ENCODE measurements at places on chromosomes 6 and 20. TPM values are rescaled to one million over a fixed set of nuclear protein-coding genes. Genes with fewer than 3 reads are reported as not detected.

- H3K4me3 ChIP-seq, result no peak overlapping the region
- peaks cover 4% of the 10 kb centered on the region for H3K36me3 ChIP-seq
- DNase-seq, result no peak
- H3K27ac ChIP-seq, result no peak overlapping the region
- H3K27me3 ChIP-seq, result no peaks in the 10 kb centered on the region
- H3K4me1 ChIP-seq, result no peaks in the 10 kb centered on the region
Measured at GRCh38 chr20:64011366-64011779, 24.6 kb upstream of the C20orf204 start.

DNA sequence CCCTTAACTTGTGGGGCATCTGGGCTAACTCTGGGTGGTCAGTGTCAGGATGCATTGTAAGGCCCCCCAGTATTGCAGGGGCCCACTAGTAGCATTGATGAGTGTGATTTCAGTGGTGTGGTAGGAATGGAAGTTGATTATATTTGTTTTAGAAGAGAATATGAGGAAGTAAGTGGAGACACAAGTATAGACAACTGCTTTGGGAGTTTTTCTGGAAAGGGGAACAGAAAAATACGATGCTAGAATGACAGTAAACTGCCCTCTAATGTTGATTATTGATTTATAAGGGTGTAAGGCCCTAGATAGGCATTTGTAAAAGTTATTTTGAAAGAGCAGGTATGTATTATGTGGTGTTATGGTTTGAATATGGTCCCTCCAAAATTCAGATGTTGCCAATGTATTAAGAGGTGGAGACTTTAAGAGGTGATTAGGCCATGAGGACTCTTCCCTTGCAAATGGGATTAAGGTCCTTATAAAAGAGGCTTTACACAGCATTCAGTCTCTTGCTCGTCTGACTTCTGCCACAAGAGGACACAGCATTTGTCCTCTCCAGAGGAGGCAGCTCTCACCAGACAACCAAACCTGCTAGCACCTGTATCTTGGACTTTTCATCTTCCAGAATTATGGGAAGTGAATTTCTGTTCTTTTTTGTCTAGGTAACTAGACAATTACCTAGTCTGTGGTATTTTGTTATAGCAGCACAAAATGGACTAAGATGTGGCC is 135.9 kb upstream of the DTNBP1 start:
- no peak overlapping the region for H3K4me3 ChIP-seq
- DNase-seq, result no peak
- H3K27ac ChIP-seq, result no peak overlapping the region
- no peaks in the 10 kb centered on the region for H3K36me3 ChIP-seq
- no peaks in the 10 kb centered on the region for H3K4me1 ChIP-seq

DNA sequence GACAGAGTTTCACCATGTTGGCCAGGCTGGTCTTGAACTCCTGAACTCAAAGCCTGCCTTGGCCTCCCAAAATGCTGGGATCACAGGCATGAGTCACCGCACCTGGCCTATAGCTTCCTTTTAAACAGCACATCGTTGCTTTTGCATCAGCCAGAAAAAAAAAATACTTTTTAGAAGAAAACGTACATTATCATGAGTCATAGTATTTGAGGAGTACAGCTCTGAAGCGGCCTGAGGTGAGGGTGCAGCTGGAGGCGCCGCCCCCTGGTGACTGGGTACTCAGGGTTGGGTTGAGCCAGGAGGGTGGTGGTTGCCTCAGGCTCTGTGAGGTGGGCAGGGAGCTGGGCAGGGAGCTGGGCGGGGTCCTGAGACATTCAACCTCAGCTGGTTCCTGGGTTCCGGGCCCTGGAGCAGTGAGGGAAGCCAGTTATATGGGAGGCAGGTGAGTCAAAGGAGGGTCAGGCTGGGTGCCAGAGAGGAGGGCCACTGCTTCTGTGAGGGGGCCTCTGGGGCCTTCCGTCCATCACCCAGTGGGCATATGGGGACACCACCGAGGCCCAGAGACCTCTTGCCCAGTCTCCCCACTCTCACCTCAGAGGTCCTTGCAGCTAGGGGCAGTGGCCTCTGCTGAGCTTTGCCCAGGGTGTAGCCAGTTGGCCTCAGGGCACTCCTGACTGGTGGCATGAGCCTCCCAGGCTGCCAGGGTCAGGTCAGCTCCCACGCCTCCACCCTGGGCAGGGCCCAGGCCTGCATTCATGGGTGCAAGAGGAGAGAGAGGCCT is 11.7 kb upstream of the ID1 start:
- H3K27me3 ChIP-seq, result no peaks in the 10 kb centered on the region
- H3K27ac ChIP-seq, result peak overlapping the region; percentile 75
- peak; percentile 54 for DNase-seq
- H3K4me1 ChIP-seq, result no peaks in the 10 kb centered on the region
- no peaks in the 10 kb centered on the region for H3K36me3 ChIP-seq
- no peak overlapping the region for H3K4me3 ChIP-seq

DNA sequence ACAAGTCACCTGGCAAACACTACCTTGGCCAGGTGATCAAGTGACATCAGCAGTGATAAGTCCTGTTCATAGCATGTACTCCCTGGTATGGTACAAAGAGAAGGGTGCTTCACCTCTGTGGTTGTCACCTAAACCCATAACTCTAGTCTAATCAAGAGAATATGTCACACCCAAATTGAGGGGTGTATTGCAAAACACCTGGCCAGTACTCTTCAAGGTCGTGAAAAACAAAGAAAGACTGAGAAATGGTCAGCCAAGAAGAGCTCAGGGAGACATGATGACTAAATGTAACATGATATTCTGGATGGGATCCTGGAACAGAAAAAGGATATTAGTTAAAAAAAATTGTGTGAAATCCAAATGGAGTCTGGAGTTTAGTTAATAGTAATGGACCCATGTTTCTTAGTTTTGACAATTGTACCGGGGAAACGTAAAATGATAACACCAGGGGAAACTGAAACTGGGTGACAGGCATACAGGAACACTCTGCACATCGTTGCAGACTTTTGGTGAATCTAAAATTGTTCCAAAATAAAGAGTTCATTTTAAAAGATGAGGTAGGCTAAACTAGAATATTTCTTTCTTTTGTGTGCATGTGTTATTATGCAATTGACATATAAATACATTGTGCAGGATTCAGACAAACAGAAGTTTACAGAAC is 262.0 kb downstream of the CDC5L start:
- H3K27me3 ChIP-seq, result no peaks in the 10 kb centered on the region
- DNase-seq, result no peak
- H3K27ac ChIP-seq, result no peak overlapping the region
- no peaks in the 10 kb centered on the region for H3K36me3 ChIP-seq

- no peak for DNase-seq
- H3K27me3 ChIP-seq, result no peaks in the 10 kb centered on the region
- H3K4me1 ChIP-seq, result peaks cover 21% of the 10 kb centered on the region
- peak overlapping the region; percentile 66 for H3K27ac ChIP-seq
- no peaks in the 10 kb centered on the region for H3K36me3 ChIP-seq
Measured at GRCh38 chr20:25033924-25034300, 24.0 kb downstream of the ACSS1 start.

GRCh38 chr6:106799031-106799894 is 169.9 kb downstream of the QRSL1 start:
- no peak overlapping the region for H3K4me3 ChIP-seq
- peak; percentile 54 for DNase-seq
- no peaks in the 10 kb centered on the region for H3K4me1 ChIP-seq
- peak overlapping the region; percentile 81 for H3K27ac ChIP-seq

- no peak overlapping the region for H3K27ac ChIP-seq
- no peaks in the 10 kb centered on the region for H3K27me3 ChIP-seq
- no peaks in the 10 kb centered on the region for H3K36me3 ChIP-seq
- H3K4me3 ChIP-seq, result no peak overlapping the region
- DNase-seq, result no peak
Measured at GRCh38 chr6:42958125-42958524, 2.4 kb upstream of the GNMT start.

DNA sequence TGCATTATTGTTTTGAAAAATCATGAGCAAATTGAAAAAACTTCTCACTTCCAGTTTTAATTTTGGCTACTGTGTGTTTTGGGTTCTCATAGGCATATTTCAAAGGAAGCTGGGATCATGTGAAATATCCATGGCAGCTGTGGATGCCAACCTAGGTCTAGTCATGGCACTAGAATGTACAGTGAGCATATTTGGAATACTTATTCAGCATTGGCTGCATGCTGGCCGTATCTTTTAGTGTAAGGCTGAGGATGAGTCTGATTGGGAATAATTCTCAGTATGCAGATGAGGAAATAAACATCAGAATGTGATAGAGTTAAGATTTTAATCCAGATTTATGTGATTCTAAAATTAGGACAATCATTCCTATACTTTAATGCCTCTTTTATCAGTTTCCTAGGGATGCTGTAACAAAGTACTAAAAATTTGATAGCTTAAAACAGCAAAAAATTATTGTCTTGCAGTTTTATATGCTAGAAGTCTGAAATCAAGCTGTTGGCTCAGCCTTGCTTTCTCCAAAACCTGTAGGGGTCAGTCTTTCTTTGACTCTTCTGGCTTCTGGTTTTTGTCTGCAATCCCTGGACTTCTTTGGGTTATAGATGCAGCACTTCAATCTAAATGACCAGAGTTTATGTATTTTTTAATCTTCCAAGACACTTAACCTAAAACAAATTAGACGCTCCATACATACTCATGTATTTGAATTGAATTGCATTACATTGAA is 37.7 kb upstream of the DEFB112 start:
- no peaks in the 10 kb centered on the region for H3K4me1 ChIP-seq
- H3K27ac ChIP-seq, result no peak overlapping the region
- no peak overlapping the region for H3K4me3 ChIP-seq
- no peaks in the 10 kb centered on the region for H3K27me3 ChIP-seq

- H3K27ac ChIP-seq, result no peak overlapping the region
- no peaks in the 10 kb centered on the region for H3K36me3 ChIP-seq
- H3K4me1 ChIP-seq, result no peaks in the 10 kb centered on the region
- H3K4me3 ChIP-seq, result no peak overlapping the region
Measured at GRCh38 chr6:79188885-79189480, 45.5 kb downstream of the HMGN3 start.

- no peak within 1 kb of the TSS for H3K4me3 ChIP-seq
- H3K27ac ChIP-seq, result no peak within 1 kb of the TSS
- H3K27me3 ChIP-seq, result no peaks in the 10 kb centered on the region
- H3K4me1 ChIP-seq, result no peaks in the 10 kb centered on the region
- no peak for DNase-seq
- H3K36me3 ChIP-seq, result no peaks in the 10 kb centered on the region
Measured at GRCh38 chr6:130222775-130223174, at the start of gene SAMD3. TSS of gene SAMD3 (minus strand) at chr6:130222951. CDS start at chr6:130215273, 7,678 bp downstream.

DNA sequence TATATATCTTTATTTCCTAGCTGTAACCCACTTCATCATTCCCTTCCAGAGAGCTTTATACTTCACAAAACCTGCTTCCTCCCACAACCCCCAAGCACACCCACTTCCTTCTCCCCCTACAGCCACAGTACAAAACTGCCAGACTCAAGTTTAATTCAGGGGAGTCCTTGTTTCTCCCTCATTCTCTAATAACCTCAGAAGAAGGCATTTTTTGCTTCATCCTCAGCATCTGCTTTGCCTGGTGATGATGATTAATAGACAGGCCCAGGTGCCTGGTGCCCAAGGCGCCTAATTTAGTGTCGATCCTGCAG is 414.3 kb downstream of the KIF16B start:
- H3K27me3 ChIP-seq, result no peaks in the 10 kb centered on the region
- no peak overlapping the region for H3K27ac ChIP-seq
- no peak overlapping the region for H3K4me3 ChIP-seq
- H3K4me1 ChIP-seq, result no peaks in the 10 kb centered on the region
- H3K36me3 ChIP-seq, result no peaks in the 10 kb centered on the region
- DNase-seq, result no peak

DNA sequence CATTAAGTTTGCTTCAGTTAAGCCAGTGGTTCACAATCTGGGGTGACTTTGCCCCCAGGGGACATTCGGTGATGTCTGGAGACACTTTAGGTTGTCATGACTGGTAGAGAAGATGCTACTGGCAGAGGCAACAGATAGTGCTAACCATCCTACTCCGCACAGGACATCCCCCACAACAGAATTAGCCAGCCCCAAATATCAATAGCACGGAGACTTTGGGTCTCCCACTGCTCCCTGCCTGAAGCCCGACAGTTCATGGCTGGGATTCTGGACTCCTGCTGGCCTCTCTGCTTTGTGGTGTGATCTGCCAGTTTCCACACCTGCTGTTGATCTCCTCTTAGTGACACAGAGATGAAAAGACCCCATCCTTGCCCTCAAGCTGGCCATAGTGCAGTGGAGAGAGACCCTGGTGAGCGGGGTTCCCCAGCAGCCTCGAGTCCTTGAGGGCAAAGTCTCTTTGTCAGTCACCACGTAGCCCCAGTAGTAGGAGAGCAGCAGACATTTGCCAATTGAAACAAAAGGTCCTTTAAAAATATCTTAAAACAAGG is 24.7 kb upstream of the TTPAL start:
- no peaks in the 10 kb centered on the region for H3K36me3 ChIP-seq
- H3K27me3 ChIP-seq, result no peaks in the 10 kb centered on the region
- H3K4me3 ChIP-seq, result no peak overlapping the region
- H3K27ac ChIP-seq, result no peak overlapping the region
- H3K4me1 ChIP-seq, result no peaks in the 10 kb centered on the region
- DNase-seq, result no peak

DNA sequence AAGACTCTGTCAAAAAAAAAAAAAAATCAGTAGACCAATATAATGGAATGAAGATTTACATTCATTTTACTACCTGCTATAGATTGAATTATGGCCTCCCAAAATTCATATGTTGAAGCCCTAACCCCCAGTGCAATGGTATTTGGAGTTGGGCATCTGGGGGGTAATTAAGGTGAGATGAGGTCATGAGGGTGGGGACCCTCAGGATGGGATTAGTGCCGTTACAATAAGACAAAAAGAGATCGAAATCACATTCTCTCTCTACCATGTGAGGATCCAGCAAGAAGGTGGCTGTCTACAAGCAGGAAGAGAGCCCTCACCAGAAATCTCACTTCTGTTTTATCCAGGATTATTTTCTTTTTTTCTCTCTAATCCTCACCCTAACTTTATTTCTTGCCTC is 100.6 kb upstream of the LOC128125822 start:
- H3K4me1 ChIP-seq, result no peaks in the 10 kb centered on the region
- no peaks in the 10 kb centered on the region for H3K27me3 ChIP-seq

- no peak for DNase-seq
- H3K27me3 ChIP-seq, result no peaks in the 10 kb centered on the region
- no peaks in the 10 kb centered on the region for H3K36me3 ChIP-seq
- H3K4me1 ChIP-seq, result no peaks in the 10 kb centered on the region
- no peak overlapping the region for H3K27ac ChIP-seq
- H3K4me3 ChIP-seq, result no peak overlapping the region
Measured at GRCh38 chr6:140744659-140745320, 1370.3 kb upstream of the CITED2 start.

The FGD2 gene
- 11.5 TPM for total RNA-seq

The MEI4 gene
- not detected for total RNA-seq

The SLC29A1 gene
- total RNA-seq, result 140 TPM

The VARS1 gene
- total RNA-seq, result 26.2 TPM

The ZNF334 gene
- 18.7 TPM for total RNA-seq

The KATNA1 gene
- total RNA-seq, result 21.1 TPM

The SOBP gene
- total RNA-seq, result 5.6 TPM

The NOTCH4 gene
- 47.9 TPM for total RNA-seq

The NNAT gene
- total RNA-seq, result 9.7 TPM

The LST1 gene
- total RNA-seq, result 8.8 TPM

The CTAGE9 gene
- not detected for total RNA-seq
